ENCODE measurements at places on chromosomes 3 and 15. TPM values are rescaled to one million over a fixed set of nuclear protein-coding genes. Genes with fewer than 3 reads are reported as not detected.

DNA sequence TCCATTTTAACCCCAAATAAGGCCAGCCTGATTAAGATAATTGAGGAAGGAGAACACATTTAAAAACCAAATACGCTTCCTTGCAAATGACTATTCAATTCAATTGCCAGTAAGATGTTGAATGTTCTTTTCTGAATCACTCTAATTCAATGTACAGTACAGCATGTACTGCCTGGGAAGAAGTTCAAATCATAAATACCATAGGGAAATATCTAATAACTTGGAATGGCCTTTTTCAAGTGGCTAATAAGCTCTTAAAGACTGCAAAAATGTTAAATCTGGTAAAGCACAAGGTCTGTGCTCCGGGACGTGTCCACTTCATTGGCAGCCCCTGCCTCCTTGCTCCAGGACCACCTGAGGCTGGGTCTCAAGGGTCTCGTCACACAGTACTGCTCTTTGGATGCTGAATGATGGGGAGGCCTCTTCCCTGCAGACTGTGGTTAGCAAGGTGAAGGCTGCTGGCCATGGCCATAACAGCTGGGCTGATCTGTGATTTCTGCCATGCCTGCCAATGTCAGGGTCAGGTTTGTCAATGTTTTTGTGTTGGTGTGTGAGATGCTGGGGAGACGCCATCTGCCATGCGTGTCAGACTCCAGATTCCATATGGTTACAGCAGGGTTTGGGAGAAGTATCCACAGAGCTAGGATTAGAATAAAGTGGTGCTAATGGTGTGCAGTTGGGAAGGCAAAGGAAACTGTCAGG, 300.5 kb downstream of the ADAMTS17 start:
- DNase-seq, result no peak

DNA sequence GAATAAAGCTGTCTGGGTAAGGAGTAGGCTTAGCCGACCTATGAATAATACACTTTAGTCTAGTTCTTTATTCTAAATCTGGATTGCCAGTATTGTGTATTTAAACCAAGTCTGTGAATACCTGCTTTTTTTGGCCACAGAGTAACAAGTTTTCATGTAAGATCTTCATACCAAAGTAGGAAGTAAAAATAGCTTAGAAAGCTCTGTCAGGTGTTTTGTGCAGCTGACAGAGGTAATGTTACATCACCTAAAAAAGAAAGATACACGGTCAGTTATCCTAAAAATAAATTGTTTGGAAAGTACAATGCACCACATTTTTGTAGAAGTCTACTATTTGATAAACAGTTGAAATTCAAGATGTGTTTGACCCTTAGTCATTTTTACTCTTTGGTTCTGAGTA, 16.5 kb downstream of the CALML4 start:
- DNase-seq, result no peak

- DNase-seq, result no peak
Measured at GRCh38 chr15:63575312-63575711, 21.9 kb upstream of the FBXL22 start.

DNA sequence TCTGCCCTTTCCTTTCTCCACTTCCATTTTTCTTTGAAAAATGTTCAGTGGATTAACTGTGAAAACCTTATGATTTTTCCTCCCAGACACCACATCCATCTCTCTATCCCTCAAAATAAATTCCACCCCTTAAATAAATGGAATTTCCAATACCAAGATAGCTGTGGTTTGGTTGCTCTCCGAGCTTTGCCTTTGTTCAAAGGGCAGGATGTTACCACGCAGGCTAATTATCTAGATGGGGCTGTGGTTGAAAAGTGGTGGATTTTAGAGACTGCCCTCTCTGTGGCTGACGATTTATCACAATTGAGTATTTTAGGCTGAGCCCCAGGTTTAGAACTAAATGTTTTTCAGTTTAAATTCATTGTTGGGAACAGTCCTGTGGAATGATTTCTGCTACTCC, 36.9 kb upstream of the CMSS1 start:
- no peak for DNase-seq

GRCh38 chr3:78781351-78781750, 986.4 kb downstream of the ROBO1 start:
- DNase-seq, result no peak

GRCh38 chr3:54631516-54632325, 296.1 kb downstream of the LRTM1 start:
- no peak for DNase-seq

DNA sequence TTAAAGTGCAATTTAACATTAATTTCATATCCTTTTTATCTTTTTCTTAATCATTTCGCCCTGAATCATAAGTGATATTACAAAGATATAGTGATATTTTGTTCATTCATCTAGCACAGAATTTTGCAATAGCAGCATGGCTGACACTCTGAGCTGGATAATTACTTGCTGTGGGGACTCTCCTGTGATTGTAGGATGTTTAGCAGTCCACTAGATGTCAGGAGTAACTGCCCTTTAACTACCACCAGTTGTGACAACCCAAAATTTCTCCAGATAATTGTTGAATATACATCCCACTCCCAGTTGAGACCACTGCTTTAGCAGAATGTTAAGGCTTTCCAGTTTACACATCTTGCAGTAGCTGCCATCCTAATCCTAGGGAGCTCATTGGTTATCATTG, 196.8 kb upstream of the MBNL1 start:
- DNase-seq, result no peak

GRCh38 chr15:67009576-67010569, 55.5 kb upstream of the SMAD3 start:
- DNase-seq, result no peak

- DNase-seq, result peak; percentile 78
Measured at GRCh38 chr3:16883057-16883722, 1.6 kb upstream of the PLCL2 start.

DNA sequence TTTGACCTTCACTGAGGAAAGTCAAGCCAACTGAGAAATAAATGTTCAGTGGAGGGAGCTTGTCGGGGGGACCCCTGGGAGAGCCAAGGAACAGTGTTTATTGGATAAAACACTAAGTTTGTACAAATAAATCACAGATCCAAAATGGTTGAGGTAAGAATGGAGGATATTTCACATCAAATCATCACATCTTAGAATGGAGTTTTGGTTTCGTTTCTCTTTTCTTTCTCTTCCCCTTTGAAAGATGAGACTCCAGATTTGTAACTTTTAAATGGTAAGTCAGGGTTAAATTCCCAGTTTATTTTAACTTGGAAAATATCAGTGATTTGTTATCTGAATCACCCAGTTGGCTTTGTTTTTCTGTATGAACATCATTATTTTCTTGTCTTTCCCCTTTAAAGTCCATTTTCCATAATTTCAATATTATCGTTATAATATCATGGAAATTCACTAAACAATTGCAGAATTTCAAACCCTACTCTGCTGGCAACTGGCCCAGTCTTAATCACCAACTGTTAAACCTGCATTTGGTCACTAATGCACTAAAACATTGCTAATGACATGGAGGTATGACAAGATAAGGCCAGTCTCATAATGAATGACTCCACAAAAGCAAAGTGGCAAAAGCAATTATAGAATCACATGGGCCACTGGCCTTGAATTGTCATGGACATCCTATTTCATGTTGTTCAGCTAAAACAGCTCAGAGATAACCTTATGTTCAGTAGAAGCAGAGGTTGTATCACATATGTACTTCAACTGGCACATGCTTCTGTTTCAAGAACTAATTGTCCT, 295.1 kb downstream of the SHOX2 start:
- no peak for DNase-seq

GRCh38 chr15:50235794-50236193, 29.7 kb downstream of the HDC start:
- DNase-seq, result no peak

The FBN1 gene
- 541 TPM for total RNA-seq

The ARHGAP11A gene
- total RNA-seq, result 3.1 TPM

- DNase-seq, result no peak
Measured at GRCh38 chr3:32493437-32494414, 8.9 kb downstream of the CMTM6 start.

The SPTSSB gene
- not detected for total RNA-seq

The TMOD3 gene
- total RNA-seq, result 44.4 TPM

The AMIGO3 gene
- not detected for total RNA-seq

Measured in posterior vena cava (tissue), 2 donors.